ENCODE measurements at places on chromosomes 12 and 14.

- no peak for DNase-seq
These were observed 6.0 kb downstream of the FBXW8 start for GRCh38 chr12:116916714-116917114.

DNA sequence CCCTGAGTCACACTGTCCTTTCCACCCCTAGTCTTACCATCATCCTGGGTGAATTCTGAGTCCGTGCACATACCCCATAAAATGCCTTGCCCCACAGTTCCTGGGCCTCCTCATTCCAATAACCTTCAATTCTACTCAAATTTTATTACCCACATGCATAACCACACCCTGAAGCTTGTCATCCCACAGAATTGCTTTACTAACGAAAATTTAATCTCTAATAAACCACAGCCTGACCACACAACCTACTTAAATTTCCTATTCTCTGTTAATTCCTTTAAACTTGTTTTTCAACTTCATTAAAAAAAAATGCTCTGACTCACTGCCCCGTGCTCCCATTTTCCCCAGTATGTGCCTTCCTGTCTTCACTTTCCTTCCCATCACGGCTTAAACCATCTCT is 205.9 kb downstream of the PHLDA1 start:
- no peak for DNase-seq

- DNase-seq: no peak
These were observed 36.4 kb upstream of the FBRSL1 start for GRCh38 chr12:132453361-132454192.

- DNase-seq: no peak
These were observed 33.5 kb downstream of the SLC15A4 start for GRCh38 chr12:128790221-128790620.

- DNase-seq: no peak
These were observed 20.9 kb upstream of the APPL2 start for GRCh38 chr12:105256921-105257320.

GRCh38 chr12:102059343-102059742 is 2.4 kb downstream of the WASHC3 start:
- DNase-seq: no peak

DNA sequence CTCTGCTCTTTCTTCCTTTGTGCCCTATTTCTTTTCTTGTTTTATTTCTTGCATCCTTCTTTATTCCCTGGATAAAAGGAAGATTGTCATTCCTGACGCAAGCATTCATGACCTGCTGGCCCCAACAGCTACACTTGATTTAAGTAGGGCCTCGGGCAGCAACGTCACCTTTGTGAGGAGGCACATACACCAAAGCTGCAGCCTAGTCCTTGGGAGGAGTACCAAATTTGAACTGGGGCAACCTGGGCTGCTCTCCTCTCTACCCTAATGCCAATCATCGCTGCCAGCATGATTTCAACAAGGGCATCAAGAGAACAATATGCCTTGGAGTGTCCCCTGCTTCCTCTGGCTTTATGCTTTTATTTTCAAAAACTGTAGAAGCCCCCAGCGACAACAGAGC is 76.4 kb downstream of the C12orf50 start:
- DNase-seq: no peak

DNA sequence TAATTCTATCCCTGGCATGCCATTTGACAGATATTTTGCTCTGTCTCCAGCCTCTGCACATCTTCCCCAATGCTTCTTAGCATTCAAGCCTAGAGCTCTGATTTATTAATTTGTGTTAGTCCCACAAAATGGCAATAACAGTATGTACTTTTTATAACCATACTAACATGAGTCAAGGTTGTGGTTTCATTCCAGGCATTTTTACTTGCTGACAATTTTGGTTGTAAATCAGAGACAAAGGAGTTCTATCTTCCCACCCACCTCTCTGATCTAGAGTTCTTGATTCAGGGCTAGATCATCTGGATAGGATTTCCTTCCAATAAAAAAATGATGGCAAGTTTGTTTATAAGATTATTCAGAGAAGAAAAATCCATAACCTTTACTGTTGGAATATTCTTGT is 18.5 kb upstream of the CISTR start:
- no peak for DNase-seq

DNA sequence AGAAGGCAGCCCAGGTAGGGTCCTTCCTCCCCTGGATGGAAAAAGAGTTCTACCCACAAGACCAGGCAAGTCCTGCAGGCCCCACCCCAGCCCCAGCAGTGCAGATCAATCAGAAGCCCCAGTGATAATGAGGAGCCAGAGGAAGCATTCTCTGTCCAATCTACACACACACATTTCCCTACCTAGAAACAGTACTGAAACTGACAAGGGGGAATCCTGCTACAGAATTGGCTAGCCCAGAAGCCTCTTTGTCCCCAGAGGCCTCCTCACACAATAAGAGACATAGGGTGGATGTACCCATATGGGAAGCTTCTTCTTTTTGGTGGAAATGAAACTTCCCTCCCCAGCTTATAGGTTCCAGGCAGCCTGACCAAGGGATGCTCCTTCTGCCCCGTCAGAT is 9.9 kb downstream of the FSCB start:
- DNase-seq: no peak

- DNase-seq: no peak
These were observed 325.4 kb upstream of the SEL1L start for GRCh38 chr14:81859046-81859445.
